ENCODE measurements at places on chromosomes 3 and 15. TPM values are rescaled to one million over a fixed set of nuclear protein-coding genes. Genes with fewer than 3 reads are reported as not detected.

- DNase-seq = no peak
These were observed 196.1 kb downstream of the ADAMTSL3 start for GRCh38 chr15:83850015-83850414.

DNA sequence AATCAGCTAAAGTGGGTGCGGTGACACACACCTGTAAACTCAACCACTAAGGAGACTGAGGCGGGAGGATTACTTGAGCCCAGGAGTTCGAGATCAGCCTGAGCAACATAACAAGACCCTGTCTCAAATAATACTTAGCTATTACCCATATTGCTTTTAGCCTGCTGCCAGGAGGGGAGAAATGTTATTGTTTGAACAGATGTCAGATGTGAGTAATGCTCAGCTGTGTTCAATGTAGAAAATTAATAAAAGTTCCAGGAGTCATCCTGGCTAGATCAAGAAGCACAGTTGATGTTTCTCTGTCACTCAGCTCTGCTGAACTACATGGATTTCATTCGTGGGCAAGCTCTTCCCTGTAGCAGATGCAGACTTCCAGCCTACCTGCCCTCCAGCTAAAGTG, 22.2 kb downstream of the LSM3 start:
- no peak for DNase-seq

DNA sequence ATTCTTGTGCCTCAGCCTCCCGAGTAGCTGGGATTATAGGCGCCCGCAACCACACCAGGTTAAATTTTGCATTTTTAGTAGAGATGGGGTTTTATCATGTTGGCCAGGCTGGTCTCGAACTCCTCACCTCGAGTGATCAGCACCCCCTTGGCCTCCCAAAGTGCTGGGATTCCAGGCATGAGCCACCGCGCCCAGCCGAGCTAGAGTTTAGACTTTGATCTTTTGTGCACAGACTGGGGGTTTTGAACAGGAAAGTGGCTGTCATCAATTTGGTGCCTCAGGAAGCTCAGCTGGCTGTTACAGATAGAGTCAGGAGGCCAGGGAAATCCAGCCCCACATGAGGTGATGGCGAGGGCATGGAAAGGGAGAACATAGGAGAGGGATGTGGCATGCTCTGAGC, 19.3 kb upstream of the IREB2 start:
- no peak for DNase-seq

DNA sequence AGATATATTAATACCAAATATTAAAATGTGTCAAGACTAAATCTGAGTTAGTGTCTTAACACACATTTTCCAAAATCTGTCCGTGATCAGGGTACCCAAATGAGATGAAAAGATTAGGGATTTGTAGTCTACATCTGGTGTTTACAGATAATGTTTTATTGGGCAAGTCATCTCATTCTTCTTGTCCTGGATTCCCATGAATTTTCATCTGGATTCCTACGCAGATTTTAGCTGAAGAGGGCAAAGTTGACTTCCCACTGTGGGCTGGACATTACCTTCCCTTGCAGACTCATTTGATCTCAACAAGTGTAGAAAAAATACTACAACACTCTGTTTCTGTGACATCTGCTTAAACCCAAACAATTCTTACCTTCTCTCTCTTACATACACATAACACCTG, 79.1 kb downstream of the CEP63 start:
- no peak for DNase-seq

- no peak for DNase-seq
These were observed 229.9 kb upstream of the SUCLG2 start for GRCh38 chr3:67884345-67884744.

DNA sequence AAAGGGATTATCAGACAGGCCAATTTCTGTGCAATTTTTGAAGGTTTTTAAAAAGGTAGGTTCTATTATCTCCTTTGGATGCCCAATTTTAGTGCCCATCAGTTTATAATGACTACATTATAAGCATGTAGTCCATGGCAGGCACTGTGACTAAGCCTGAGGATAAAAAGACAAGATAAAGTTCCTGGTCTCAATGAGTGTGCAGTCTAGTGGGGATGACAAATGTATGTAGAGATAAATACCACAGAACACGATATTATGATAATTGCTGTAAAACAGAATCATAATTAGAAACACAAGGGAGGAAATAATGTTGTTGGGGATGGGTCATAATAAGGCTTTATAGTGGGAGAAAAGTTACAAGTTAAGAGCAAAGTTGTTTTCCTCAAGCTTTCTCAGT, 163.1 kb downstream of the ZNF385D start:
- no peak for DNase-seq

DNA sequence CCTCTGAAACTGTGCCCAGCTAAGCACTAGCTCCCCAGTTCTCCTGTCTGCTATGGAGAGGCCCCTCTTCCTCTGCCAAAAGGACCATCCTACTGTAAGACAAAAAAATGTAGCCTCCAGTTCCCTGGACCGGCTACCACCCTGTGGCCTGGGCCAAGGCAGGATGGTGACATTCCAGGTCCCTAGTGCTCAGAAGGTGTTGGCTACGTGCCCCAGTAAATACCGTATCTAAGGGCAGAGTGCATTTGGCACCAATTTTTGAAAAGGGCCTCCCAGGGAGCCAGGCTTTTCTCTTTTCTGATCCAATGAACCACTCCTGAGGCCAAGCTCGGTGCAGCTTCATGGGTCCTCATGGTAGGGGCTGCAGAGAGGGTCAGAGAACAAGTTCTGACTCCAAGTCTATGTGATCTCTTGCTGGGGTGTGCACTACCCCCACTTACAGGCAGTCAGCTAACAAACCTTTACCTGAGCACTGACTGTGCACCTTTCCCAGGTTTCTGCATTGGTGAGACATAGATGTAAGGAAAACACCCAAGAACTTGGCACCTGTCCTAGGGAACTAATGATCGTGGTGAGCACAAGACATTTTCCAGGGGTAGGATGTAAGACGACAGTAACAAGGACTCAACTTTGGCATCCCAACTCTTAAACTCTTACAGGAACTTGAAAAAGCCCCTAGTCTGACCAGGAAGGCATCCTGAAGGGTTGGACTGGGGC, 32.6 kb downstream of the TLE3 start:
- DNase-seq = no peak

- DNase-seq = no peak
These were observed 262.4 kb upstream of the PROK2 start for GRCh38 chr3:72047221-72047871.

DNA sequence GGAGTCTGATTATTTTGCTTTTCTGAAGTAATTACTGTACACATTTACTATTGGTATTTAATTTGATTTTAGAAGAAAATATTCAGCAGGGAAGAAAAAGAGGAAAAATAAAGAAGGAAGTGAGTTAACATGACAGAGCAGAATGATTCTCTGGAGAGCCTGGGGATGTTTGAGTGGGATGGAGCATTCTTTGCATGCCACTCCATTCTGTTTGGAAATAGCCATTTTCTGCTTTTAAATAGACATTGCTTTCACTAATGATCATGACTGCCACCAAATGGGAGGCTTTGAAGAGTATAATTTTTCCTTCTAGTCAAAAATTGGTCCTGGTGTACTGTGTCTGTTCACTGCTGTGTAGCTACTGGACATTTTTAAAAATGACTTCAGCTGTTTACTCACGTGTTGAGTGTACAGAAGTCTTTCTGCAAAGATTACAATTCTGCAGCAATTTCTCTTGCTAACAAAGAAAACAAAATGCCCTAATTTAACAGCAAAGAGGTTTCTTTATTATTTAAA, 196.1 kb downstream of the RYR3 start:
- DNase-seq = no peak

- peak; percentile 76 for DNase-seq
These were observed 55.0 kb downstream of the TMEM44 start for GRCh38 chr3:194577986-194578905.

GRCh38 chr3:172396400-172396799, 51.9 kb downstream of the GHSR start:
- DNase-seq = no peak

DNA sequence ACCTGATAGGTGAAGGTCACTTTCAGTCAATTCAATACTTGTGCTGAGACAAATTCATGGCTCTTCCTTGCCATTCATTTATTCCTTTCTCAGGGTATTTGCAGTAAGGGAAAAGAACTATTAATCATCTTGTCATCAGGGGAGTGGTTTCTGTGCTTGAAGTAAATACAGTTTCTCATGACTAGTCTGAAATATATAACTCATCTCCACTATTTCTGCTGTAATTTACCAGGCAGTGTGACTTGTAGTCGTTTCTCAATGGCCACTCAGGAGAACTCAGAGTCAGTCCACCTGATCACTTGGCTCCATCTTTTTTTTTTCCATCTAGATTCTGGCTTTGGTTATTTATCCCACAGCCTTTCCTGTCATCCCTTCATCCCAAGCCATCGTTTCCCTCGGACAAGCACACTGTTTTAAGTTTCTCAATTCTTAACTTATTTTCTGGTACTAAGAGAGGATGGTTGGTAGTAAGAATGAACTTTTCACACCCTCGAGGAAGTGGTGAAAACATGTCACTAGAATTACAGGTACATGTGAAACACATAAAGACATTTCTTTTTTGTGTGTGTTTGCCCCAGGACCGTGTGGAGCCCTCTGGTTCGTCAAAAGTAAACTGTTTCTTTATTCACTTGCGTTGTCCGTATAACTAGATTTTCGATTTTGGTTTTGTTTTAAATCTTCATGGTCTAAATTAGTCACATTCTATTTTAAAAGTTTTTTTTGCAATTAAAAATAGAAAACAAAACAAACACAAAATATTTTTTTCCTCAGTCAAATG, 620.2 kb downstream of the ZBBX start:
- no peak for DNase-seq

DNA sequence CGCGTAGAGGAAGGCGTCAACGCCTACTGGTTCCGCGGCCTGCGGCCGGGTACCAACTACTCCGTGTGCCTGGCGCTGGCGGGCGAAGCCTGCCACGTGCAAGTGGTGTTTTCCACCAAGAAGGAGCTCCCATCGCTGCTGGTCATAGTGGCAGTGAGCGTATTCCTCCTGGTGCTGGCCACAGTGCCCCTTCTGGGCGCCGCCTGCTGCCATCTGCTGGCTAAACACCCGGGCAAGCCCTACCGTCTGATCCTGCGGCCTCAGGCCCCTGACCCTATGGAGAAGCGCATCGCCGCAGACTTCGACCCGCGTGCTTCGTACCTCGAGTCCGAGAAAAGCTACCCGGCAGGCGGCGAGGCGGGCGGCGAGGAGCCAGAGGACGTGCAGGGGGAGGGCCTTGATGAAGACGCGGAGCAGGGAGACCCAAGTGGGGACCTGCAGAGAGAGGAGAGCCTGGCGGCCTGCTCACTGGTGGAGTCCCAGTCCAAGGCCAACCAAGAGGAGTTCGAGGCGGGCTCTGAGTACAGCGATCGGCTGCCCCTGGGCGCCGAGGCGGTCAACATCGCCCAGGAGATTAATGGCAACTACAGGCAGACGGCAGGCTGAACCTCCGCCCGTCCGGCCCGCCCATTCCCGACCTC, 4.1 kb downstream of the ISLR2 start:
- peak; percentile 81 for DNase-seq

GRCh38 chr3:128318275-128318941, 148.3 kb downstream of the DNAJB8 start:
- DNase-seq = no peak

DNA sequence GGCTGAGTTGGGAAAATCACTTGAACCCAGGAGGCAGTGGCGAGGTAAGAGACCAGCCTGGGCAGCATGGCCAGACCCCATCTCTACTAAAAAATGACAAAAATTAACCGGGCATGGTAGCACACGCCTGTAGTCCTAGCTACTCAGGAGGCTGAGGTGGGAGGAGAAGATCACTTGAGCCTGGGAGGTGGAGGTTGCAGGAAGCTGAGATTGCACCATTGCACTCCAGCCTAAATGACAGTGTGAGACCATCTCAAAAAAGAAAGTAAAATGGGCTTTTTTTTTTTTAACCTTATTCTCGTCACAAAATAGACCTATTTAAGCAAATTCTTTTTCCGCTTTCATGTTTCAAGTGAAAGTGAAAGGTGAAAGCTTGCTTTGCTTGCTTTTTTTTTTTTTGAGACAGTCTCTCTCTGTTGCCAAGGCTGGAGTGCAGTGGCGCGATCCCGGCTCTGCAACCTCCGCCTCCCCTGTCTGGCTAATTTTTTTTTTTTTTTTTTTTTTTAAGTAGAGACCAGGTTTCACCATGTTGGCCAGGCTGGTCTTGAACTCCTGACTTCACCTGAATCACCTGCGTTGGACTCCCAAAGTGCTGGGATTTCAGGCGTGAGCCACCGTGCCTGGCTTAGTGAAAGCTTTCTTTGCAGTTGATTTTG, 3.6 kb downstream of the PDIA3 start:
- DNase-seq = no peak

- DNase-seq = no peak
These were observed 5.0 kb upstream of the AP3S2 start for GRCh38 chr15:89898614-89899294.

GRCh38 chr3:30658328-30659052, 52.1 kb downstream of the TGFBR2 start:
- peak; percentile 54 for DNase-seq

- DNase-seq = no peak
These were observed 1.8 kb downstream of the STAG1 start for GRCh38 chr3:136750209-136750896.

GRCh38 chr15:31027910-31028578, 36.6 kb upstream of the MTMR10 start:
- no peak for DNase-seq

DNA sequence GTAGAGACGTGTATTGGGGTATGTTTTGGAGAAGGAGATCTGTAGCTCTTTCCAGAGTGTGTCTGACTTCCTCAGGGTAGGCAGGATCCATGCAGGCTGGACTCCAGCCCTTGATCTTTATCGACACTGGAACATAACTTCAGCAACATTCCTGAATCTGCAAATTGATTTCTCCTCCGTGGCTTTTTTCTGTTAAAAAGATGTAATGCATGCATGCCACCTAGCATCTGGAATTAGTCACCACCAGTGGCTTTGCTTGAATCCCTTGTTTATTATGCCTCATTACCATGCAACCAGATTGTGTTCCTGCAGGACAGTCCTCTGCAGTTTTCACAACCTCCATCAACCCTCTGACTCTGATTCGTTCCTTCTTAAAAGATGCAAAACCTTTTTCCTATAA, 86.1 kb downstream of the CCNL1 start:
- DNase-seq = no peak

DNA sequence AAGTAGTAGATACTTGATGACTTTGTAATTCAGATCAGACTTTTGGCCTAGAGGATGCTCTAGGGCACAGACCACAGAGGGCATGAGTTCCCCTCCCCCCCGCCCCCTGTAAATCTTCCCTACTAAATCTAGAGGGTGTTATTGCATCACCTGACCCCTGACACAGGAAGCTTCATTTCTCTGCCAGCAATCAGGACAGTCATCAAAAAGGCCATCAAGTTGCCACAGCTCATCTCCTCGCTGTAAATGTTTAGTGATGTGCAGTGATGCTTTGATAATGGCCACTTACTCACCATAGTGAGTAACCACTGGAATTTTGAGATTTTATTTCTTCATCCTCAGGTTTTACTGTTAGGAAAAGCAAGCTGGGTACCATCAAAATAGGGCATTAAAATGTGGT, 289.2 kb upstream of the CHRM5 start:
- DNase-seq = no peak

Gene MBNL1
- 160 TPM for total RNA-seq

Gene TMEM212
- not detected for total RNA-seq

Gene C3orf20
- total RNA-seq = not detected

Gene SFMBT1
- total RNA-seq = 16.8 TPM

Gene ARHGEF26
- 5.0 TPM for total RNA-seq

Gene DUOX1
- 3.3 TPM for total RNA-seq

Gene GMPPB
- 12.6 TPM for total RNA-seq

Gene SLC38A3
- total RNA-seq = 10.4 TPM

Gene SYNPR
- 8.2 TPM for total RNA-seq
